ENCODE measurements at places on chromosomes 6 and 20. TPM values are rescaled to one million over a fixed set of nuclear protein-coding genes. Genes with fewer than 3 reads are reported as not detected.

Gene FAM209B
- total RNA-seq = not detected

Gene PRPH2
- total RNA-seq = 2.6 TPM

Gene PGC
- not detected for total RNA-seq

Gene TLDC2
- not detected for total RNA-seq

Gene ANKRD6
- total RNA-seq = 0.17 TPM

- no peak for DNase-seq
Measured at GRCh38 chr6:27156874-27157458, 90.5 kb upstream of the PRSS16 start.

- no peak for DNase-seq
Measured at GRCh38 chr20:1185316-1185741, 548 bp upstream of the TMEM74B start.

GRCh38 chr20:25319241-25320034 lies 71.2 kb downstream of the ABHD12 start:
- DNase-seq = no peak

DNA sequence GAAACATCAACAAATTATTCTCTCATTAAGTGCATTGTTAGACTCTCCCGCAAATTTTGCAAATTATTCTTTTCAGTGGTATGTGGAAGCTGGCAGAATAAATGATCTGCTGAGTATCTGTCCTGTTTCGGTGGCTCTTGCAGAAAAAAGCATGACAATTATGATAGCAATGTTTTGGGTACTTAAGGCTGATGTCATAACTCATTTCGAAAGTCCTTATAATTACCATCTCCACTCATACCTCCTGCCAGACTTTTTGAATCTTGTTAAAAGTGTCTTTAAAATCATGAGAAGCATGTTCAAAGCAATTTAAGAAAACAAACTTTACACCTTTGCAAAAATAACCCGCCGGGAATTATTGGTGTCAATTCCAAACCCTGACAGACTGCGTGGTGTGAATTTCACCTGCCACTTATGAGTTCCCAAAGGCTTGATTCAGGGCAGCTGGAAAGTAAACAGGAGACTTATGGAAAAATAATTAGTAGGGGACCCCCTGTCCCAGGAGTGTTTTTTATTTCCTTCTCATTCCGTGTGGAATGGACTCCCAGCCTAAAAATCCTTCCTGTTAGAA lies 87.6 kb upstream of the E2F3 start:
- DNase-seq = no peak

DNA sequence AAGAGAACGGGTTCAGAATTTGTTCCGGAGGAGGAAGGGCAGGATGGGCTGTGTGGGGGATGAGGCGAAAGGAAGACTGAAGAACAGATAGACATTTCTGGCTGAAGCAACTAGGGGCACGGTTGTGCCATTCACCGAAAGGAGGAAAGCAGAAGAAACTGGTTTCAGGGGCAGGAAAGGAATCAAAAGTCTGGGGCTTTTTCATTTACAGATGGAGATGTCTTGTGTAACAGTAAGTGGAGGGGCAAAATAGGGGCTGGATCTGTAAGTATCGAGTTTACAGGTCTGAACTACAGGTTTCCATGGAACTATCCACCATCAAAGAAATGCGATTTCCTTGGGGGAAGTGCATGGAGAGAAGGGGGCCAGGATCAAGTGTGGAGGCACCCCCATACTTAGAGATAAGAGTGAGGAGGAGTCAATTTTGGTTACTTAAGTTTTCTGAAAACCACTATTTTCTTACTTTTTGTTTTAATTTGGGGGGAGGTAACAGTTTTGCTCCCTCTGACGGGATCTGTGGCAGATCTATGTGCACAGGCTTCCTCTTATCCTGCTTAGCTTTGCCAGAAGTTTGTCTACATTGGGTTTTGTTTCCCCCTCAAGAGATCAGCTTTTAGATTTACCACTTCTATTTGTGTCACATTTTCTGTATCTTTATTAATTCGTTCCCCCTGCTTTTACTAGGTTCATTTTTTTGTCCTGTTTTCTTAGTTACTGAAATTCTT lies 120.1 kb downstream of the SLC23A2 start:
- DNase-seq = no peak

GRCh38 chr20:61963149-61963548 lies 102.5 kb downstream of the TAF4 start:
- no peak for DNase-seq

- no peak for DNase-seq
Measured at GRCh38 chr20:23023621-23024177, 11.4 kb upstream of the SSTR4 start.

DNA sequence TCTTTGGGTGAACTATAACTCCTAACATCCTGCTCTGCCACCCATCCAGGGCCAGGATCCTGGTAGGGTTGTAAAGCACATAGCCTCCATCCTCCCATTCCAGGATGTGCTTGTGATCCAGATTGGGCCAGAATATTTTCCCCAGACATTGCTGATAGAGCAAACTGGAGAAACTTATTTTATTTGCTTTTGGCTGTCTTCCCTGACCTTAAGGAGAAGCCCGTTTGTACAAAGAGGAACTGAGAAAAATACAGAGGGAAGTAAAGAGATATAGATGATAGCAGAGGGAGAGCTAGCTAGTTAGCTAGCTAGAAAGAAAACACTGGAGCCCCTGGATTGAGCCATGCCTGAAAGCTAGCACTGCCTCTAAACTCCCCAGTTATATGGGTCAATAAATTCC lies 9.0 kb upstream of the HDAC2 start:
- DNase-seq = no peak

DNA sequence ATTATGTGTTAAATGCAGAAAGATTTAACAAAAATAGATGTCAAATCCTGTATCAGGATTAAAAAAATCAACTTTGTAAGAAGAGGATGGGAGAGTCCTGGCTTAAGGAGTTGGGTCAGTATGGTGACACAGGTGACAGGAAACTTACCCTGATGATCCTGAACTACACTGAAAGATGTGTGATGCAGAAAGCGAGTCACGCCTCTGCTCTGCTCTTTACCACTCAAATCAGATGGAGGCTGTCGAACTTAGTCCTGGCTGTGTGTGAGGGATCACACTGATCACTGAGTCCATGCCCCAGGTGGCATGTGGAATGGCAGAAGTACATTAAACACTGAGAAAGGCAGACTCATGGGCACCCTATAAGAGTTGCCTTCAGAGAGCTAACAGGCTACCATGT lies 92.9 kb downstream of the GJA10 start:
- DNase-seq = no peak

- DNase-seq = no peak
Measured at GRCh38 chr20:63225082-63225454, 9.1 kb upstream of the YTHDF1 start.

DNA sequence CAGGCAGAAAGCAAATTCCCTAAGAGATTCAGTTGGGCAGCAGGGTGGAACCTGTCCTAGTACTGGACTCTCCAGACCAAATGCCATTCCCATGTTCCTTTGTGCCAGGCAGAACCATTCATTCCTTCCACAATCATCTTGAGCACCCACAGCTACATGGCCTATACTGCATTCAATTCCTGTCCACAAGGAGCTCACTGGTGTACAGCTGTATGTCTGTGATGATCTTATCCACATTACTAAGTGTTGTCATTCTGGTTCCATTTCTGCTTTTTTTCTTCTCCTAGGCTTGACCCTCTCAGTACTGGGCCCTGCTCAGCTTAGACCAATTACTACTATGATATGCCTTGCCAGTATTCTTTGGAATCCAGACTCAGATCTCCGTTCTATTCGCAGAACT lies 27.5 kb downstream of the MAN1A1 start:
- no peak for DNase-seq

DNA sequence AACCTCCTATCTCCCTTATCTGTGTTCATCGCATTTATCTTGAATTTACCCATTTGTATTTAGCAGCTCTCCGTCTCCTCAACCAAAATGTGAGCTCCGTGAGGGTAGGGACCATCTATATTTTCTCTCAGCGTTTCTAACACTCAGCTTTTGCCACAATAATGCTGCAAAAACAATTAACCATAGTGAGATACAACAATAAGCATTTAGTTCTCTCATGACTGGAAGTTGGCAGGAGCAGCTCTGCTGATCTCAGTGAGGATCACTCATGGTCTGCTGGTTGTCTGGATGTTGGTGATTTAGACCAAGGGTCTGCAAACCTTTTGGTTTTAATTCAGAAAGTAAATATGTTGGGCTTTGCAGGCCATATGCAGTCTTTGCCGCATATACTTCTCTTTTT lies 394.8 kb upstream of the RNF217 start:
- no peak for DNase-seq

GRCh38 chr6:30915591-30915946 lies 1.5 kb downstream of the VARS2 start:
- DNase-seq = peak; percentile 66

- DNase-seq = no peak
Measured at GRCh38 chr20:49701916-49702315, 11.8 kb downstream of the B4GALT5 start.

DNA sequence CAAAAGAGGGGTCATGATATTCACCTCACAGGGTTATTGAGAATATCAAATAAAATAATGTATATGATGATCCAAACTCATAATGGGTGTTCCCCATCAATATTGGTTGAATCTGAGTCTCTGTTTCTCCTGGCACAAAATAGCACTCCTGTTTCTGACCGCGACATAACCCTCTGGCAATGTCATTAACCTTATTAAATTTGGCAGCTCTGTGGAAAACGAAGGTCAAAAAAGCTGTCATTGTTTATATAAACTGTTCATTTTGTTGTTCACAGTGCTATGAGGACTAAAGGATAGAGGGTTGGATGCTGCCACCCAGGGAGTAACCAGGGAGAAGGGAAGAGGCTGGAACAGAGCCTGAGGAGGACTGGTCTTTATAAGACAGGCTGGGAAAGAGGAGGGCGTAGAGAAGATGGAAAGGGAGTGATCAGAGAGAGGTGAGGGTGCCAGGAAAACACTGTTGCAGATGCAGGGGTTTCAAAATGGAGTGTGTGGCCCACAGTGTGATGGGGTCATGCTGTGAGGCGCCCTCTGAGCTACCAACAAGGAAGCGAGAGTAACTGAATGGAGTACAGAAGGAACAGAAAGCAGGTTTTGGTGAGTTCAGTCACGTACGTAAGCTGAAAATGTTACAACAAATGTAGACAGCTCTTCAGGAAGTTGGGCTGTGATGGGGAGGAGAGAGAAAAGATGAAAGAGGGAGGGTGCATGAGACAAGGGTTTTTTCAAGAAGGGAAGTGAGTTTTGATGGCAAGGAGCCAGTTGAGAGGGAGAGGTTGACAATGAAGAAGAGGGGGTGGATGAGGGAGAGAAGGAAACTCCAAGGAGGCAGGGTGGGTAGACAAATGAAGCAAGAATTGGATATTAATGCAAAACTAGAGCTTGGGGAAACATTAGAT lies 251.6 kb upstream of the TAB2 start:
- DNase-seq = no peak

DNA sequence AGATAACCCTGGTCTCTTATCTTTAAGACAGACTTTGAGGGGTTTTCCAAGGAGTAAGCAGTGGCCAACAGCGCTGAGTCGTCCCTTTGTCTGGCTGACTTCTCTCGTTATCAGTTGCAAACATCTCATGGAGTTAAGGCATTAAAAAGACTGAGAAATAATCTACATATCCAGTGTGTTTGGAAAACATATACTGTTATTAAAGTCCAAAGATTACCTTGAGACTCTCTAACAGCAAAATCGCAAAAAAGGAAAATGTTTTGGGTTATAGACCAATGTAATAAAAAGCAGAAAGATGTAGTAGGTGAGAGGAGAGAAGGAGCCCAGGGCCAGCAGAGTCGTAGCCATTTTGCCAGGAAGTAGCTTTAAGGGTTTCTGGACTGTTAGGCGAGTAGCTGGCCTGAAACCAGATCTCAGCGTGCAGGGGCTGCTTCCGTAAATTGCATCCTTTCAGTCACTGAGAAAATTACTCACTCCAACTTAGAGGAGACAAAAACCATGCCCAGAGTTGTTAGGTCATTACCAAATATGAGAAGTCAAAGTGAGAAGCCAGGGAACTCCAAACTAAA lies 24.6 kb downstream of the MYLK4 start:
- peak; percentile 27 for DNase-seq

DNA sequence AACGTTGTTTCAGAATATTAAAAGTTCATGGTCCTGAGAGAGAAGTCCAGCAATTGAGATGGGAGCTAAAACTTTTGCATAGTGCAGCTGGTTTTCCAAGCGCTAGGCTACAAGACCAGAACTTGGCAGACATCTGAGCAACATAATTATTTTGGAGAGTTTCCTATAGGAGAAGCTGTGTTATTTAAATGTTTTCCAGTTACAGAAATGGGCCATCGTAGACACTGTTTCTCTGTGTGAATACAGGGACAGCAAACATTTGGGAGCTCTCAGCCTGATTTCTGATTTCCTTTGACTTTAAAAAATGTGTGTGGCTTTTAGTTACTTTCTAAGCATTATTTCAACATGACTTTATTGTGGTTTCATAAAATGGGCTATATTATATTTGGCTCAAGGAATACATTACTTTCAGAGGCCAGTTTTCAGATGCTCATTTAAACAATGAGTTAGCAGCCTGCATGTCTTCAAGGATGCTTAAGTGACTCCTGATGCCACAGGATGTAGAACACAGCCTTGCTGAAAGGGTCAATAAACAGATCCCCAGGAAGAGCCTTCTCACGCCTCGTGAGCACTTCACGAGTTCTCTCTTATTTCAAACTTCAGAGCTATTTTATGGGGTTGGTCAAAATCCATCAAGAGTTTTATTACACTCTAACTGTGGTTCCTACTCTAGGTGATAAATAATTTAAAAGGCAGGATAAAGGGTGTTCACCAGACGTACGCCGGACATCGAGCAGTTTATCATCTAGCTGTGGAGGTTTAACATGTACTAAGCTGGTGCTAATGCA lies 193.8 kb downstream of the SMOC2 start:
- DNase-seq = no peak

- no peak for DNase-seq
Measured at GRCh38 chr6:39173270-39173669, 56.0 kb downstream of the KCNK5 start.

DNA sequence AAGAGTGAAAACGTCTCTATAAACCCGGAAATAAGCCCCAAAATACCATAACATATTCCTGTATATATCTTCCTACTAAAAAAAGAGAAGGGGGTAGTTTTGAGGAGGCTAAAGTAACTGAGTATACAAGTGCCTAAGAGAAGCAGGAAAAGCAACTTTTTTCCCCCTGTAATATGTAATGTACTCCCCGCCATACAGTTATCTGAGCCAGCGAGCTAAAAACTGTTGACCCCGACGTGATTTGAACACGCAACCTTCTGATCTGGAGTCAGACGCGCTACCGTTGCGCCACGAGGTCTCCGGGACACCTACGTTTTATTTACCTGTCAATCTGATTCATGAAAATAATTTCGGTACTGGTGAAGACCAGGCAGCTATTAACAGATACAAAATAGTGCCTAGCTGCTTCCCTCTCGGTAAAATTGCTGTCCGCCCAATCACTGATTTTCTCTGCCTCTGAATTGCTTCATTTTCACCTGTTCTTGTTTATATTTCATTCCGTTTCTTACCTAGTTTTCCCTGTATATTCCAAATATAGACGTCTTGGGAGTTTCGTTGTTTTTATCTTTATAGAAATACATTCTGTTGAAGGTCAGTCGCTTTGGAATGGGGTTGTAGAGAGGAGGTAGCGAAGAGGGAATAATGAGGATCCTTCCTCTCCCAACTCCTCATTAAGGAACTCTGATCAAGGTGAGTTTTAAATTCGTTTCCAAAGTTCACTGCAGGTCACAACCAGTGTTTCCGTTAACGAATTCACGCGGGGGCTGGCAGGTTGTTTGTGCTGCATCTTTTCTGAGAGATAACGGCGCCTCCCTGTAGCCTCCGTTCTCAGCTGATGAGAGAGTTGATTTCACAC lies 33.6 kb upstream of the BTN3A2 start:
- peak; percentile 44 for DNase-seq
